Activated CD4-positive, CD25-positive, alpha-beta regulatory T cell treated with anti-CD3 and anti-CD28 coated beads, Interleukin-2, amount 50 U/mL, for 24 hours (primary cell): ENCODE measurements at places on chromosomes 5 and 9.

DNA sequence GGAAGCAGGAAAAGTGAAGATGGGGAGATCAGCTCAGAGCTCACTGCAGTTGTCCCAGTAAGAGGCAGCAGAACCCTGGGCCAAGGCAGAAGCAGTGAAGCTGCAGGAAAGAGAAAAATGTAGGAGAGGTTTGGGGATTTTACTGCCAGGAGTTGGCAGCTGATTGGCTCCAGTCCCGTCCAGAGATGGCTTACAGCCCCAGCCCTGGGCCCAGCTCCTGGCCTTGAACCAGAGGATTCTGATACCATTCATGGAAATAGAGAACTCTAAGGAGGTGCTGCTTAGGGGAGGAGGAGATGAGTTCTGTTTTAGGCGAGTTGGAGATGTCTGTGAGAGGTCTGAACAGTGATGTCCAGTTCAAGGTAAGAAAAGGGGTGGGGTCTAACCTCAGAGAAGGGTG lies 4.6 kb downstream of the MORN5 start:
- ATAC-seq: no peak

GRCh38 chr5:75460942-75461610 lies 50.4 kb downstream of the CERT1 start:
- ATAC-seq: no peak

GRCh38 chr9:105698348-105698870 lies 4.1 kb downstream of the TMEM38B start:
- no peak for ATAC-seq

DNA sequence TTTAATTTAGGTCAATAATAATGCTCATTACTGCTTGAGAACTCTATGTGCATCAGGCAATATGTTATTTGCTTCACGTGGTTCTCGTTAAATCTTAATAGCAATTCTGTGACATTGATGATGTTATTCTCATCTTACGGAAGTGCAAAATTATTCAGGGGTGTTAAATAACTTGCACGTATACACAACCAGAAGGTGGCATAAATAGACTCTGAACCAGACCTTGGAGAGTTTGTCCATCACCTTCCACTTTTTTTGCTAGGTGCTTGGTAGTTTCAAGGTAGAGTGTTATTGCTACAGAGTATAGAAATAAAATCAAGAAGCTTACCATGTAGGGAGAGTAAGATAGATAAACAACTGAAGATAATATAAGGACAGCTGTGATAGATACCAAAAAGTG lies 23.6 kb upstream of the TNFAIP8 start:
- ATAC-seq: no peak

DNA sequence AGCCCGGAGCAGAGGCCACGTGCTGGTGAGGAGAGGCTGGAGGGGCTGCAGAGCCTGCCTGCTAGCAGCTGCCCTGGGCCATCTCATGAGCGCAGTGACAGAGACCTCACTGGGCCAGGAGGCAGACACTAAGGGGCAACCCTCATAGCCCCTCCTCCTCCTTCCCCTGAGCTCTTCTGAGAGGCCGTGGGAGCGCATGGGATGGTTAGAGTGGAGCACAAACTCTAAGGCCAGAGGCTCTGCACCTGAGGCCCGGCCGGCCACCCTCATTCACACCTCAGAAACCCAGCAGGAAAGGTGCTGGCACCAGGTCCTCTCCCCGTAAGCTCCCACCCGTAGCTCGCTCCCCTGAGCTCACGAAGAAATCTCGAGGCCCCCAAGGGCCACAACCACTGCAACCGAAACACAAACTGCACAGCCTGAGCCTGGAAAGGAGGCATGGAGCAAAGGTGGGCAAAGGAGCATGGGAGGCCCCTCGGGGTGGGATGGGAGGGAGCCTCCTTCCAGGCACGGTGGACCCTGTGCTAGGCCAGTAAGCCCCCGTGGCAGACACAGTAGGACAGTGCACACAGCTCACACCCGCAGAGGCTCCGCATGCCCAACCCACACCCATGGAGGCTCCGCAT lies 17.7 kb downstream of the CAMSAP1 start:
- ATAC-seq: no peak

DNA sequence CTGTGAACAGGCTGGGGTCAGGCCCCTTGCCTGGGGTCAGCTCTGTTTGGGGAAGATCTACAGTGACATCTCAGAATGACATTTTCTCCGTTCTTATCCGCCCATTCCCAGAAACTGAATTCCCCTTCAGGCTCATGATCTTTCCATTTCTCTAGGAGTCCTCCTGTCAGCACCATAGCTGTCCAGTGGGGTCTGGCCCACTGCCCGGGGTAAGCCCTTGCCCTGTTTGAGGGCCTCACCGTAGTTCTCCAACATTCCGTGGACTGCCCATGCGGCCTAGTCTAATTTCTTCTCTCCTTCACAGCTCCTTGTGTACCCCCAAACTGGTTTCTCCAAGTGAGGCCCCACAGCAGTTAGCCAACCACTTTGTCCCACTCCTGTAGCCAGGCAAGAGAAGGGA lies 68.4 kb downstream of the ENTREP1 start:
- no peak for ATAC-seq

- no peak for ATAC-seq
Observed at GRCh38 chr9:21324047-21324446, 11.2 kb downstream of the KLHL9 start.

GRCh38 chr5:1038417-1039209 lies 30.0 kb downstream of the NKD2 start:
- no peak for ATAC-seq

DNA sequence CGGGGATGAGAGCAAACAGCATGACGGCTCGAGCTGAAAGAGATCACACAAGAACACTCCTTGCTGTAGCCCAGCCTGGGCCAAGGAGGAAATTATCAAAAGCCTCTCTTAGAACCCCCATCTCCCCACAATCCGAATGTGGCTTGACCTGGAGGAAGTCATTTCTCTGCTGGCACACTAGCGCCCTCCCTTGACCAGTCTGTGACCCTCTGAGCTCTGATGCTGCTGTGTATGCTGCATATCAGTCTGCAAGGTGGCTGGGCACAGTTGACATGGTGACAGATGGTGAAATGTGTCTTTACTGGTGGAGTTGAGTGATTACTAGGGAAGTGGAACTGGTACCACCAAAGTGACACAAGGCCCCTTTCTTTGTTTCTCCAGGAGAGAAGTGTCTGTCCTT lies 3.3 kb downstream of the SLC46A2 start:
- no peak for ATAC-seq

DNA sequence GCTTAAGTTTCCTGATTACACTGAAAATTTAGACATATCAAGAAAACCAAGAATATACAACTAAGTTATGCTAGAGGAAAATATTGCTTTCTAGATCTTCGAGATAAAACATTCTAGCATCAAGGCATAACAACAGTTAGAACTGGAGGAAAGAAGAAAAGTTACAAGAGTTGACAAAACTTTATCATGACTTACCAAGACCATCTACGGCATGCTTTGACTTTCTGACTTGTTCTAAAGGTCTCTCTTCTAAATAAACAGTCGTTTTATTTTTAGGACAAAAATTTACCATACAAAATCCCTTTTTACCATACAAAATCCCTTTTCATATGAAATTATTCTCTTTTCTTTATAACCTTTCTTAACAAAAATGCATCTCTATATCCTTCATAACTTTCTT lies 1110.1 kb upstream of the CDH10 start:
- no peak for ATAC-seq

DNA sequence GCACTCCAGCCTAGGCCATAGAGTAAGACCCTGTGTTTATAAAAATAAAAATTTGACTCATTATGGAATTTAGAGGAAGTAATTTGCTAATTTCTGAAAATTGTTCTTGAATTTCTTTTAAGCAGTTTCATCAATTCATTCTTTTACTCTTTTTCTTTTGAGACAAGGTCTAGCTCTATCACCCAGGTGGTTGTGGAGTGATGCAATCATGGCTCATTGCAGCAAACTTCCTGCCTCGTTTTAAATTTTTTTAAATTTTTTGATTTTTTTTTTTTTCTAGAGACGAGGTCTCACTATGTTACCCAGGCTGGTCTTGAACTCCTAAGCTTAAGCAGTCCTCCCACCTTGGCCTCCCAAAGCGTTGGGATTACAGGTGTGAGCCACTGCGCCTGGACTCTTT lies 3.1 kb upstream of the CAMLG start:
- no peak for ATAC-seq

GRCh38 chr5:108728566-108729241 lies 19.0 kb upstream of the FER start:
- ATAC-seq: peak; percentile 60

- ATAC-seq: no peak
Observed at GRCh38 chr9:95009459-95009858, 283.0 kb downstream of the AOPEP start.

DNA sequence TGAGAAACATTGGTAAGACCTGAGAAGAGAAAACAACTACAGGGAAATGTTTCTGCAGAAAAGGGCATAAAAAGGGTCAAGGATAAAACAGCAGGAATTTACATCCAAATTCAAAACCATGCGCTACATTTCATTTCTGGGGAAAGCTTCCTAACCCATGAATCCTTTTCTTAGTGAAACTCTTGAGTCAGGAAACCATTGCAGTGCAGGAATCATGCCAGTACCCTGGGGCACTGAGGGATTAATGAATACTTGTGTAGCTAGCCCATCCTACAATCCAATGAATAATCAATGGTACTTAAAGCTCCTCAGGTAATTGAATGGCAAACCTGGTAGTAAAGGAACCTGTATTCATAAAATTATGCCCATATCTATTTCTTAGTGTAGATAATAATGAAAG lies 580.5 kb downstream of the TLE1 start:
- no peak for ATAC-seq

DNA sequence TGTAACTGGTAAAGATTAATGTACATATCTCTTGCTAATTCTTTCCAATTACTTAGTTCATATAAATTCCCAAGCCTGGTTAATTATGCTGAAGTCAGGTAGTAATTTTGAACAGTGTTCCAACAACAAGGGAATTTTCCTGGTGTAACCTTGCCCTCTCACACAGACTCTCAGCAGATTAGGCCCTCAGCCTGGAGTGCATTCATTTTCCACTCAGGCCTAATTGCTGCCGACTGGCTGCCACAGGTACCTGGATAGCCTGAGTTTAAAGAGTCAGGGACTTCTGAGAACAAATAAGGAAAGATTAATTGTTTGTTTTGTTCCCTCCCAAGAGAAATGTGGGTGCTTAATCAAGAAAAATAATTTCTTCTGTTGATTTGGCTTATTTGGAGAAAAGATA lies 71.4 kb downstream of the PPIC start:
- ATAC-seq: no peak

- ATAC-seq: no peak
Observed at GRCh38 chr5:179607160-179607931, 16.1 kb downstream of the HNRNPH1 start.
